ENCODE measurements at places on chromosomes 2 and 18.

- DNase-seq: no peak
Measured at GRCh38 chr2:69608109-69608508, 35.4 kb downstream of the AAK1 start.

GRCh38 chr2:7634409-7634808 lies 717.2 kb downstream of the RNF144A start:
- no peak for DNase-seq

GRCh38 chr2:65231892-65232477 lies 4.4 kb downstream of the ACTR2 start:
- no peak for DNase-seq

GRCh38 chr2:33326100-33326499 lies 150.3 kb upstream of the RASGRP3 start:
- DNase-seq: no peak

DNA sequence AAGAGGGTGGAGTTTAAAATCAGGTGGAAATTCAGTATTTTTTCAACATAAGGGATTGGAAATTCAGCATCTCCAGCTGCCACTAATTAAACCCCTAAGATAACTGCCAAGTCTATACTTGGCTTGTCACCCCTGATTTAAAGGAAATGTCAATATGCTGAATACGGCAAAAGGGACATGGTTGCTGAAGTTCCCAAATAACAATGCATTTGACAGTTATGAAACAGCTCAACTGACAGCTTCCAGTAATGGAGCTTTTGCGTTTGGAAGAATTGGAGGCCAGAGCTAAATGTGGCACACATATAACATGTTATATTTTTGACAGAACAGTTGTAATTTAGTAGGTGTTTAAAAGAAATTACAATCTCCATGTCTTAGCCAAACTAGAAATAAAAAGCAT lies 1867.9 kb upstream of the LRRTM1 start:
- DNase-seq: no peak

DNA sequence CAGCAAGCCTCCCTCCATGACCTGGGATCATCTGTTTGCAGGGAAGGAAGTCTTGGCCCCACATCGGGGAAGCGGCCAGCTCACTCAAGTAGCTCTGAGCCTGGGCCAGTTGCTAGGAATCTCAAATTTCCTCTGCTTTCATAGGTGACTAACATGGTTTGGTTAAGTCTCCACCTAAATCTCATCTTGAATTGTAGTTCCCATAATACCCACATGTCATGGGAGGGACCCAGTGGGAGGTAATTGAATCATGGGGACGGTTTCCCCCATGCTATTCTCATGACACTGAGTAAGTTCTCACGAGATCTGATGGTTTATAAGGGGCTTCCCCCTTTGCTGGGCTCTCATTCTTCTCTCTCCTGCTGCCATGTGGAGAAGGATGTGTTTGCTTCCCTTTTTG lies 75.2 kb downstream of the LBH start:
- no peak for DNase-seq

DNA sequence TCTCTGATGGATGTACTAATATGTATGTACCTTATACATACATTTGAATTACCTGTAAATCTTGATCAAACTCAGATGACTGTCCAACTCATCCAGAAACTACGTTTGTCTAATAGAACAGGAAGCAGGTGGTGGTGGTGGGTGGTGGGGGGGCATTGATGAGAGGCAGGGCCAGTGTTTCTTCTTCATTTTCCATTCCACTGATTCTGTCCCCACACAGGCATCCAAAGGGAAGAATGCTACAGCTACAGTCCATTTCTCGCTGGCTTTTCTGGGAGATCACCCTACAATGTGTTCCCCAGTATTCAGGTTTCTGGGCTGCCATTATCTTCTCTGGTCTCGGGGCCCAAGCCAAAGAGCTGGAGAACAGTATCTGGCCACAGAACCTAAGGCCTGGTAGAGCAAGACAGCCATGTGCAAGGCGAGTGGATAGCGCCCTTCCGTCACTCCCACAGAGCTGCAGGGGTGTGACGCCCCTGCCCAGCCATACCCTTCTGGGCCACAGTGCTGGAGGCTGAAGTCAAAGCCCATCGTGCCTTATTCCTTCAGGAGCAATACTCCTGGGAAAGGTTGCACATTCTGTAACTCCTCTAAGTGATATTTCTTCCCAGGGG lies 54.5 kb downstream of the BCL11A start:
- DNase-seq: no peak

DNA sequence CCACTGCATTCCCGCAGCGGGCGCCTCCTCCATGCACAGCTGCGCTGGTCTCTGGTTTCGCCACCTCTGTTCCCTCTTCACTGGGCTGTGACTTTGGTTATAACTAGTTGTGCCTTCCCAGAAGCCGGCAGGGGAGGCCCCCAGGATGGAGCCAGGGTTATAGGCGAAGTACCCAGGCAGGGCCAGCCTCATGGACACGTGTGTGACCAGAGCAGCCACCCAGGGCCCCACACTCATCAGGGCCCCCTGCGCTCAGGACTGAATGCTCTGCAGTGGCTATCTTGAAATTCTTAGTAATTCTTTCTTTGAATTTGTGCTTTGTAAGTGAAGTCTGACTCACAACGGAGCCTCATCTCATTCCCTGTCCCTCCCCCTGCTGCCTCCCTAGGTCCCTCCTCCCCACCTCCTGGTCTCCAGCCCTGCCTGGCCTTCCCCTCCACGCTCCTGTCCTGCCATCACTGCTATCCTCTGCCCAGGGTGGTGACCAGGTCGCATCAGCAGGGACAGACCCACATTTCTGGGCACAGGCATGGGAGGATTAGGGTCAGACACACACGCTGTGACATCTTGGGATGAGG lies 38.1 kb upstream of the LBH start:
- DNase-seq: no peak

- DNase-seq: no peak
Measured at GRCh38 chr2:3343012-3343411, 34.6 kb downstream of the EIPR1 start.

- DNase-seq: no peak
Measured at GRCh38 chr18:45111502-45111848, 430.8 kb downstream of the SETBP1 start.

GRCh38 chr2:100742277-100743254 lies 77.4 kb upstream of the NPAS2 start:
- no peak for DNase-seq

- DNase-seq: no peak
Measured at GRCh38 chr2:62293490-62294271, 97.8 kb downstream of the B3GNT2 start.

GRCh38 chr2:239935789-239936758 lies 89.1 kb downstream of the NDUFA10 start:
- no peak for DNase-seq

DNA sequence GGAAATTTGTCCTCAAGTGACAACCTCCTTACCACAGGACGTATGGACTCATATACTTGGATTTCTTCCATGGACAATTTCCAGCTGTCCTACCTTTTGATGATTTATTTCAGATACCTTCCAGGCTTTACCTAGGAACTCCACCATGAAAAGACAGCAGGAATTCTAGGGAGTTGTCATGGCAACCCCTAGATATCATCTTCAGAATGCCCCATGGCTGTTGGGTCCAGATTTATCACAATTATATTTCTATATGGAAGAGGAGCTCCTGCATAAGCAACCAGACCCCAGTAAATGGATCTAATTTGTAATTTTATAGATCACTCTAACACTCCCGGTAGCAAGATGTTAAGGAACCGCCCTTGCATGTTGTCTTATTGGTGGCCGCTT lies 102.3 kb upstream of the ZNF521 start:
- no peak for DNase-seq

- no peak for DNase-seq
Measured at GRCh38 chr2:169999054-169999453, 171.8 kb downstream of the UBR3 start.

DNA sequence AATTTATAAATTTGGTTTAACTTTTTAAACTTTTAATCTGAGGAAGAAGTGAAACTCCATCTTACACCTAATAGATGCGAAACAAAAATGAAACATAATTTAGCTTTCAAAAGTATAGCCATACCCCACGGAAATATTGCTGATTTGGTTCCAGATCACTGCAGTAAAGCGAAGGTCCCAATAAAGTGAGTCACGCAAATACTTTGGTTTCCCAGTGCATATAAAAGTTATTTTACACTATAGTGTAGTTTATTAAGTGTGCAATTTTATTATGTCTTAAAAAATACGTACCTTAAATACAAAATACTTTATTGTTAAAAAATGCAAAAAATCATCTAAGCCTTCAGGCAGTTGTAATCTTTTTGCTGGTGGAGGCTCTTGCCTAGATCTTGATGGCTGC lies 55.1 kb downstream of the TWSG1 start:
- no peak for DNase-seq

- DNase-seq: no peak
Measured at GRCh38 chr18:5892823-5893431, 2.4 kb downstream of the TMEM200C start.

- no peak for DNase-seq
Measured at GRCh38 chr2:36339607-36340218, 15.9 kb upstream of the CRIM1 start.

GRCh38 chr2:26776195-26776800 lies 9.6 kb upstream of the CENPA start:
- no peak for DNase-seq

DNA sequence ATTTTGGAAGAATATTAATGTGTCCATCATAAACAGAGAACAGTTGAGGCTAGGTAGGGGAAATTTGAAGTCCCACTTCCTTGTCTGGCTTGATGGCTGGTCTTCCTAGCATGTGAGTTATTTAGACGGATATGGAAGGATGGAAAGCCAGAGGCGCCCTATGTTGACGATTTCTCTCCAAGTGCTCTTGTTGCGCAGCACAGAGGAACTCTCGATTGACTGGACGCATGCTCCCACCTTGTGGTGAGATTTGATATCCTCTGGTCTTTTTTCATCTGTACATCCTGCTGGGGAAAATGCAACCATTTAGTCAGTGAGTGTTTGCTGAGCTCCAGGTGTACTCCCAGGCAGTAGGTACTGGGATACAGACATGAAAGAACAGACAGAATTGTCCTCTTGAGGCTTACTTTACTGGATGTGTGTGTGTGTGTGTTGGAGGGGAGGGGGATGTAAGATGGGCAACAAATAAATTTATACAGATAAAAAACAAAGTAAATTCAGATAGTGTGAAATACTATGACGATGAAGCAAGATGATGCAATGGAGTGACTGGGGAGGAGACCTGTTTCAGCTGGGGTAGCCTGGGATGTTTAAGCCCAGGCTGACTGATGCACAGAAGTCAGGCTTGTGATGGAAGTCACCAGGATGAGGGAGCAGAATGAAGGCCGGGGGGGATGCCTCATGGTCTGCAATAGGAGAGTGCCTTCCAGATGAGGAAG lies 137.2 kb downstream of the TRIM43 start:
- DNase-seq: no peak

GRCh38 chr2:192236136-192236535 lies 41.4 kb upstream of the TMEFF2 start:
- DNase-seq: no peak

GRCh38 chr2:43071599-43072550 lies 154.5 kb downstream of the ZFP36L2 start:
- no peak for DNase-seq

DNA sequence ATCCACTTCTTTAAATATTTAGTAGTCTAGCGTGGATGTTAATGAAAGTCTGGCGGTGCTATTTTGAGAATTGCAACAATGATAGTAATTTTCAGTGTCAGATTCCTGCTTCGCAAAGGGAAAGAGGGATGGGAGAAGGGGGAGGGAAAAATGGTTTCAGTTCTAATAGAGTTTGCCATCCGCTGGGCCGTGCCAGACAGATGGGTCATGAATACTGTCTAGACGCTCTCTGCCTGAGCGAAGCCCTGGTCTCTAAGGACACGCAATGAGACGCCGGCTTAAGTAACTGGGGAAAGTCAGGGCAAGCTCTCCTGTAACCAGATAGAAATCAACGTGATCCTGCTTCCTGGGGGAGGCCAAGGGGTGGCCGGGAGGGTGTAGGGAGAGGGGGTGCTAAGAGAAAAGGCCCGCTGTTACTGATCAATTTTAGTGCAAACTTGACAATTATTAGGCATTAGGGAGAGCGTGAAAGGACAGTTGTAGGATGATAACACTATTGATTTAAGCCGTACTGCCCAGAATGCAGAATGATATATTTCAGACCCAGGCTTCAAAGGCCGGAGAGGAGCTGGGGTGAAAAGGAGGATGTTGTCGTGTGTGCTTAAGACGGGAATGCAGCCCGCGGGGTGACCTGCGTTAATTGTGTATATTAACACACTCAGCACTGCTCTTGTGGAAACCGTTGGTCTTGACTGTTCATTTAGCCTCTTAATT lies 229.2 kb downstream of the LDLRAD4 start:
- DNase-seq: no peak

DNA sequence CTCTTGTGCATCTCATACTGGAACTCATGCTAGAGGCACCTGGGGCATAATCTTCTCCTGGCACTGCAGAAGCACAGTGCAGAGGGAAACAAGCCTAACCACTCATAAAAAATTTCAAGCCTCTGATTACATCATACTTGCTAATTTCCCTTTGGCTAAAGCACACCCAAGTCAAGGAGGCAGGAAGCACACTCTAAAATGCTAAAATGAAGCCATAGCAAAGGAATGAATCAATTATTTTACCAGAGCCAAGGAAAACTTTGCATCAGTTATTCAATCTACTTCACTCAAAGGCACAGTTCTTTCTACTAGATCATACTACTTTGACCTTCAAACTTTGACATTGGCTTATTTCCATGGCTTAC lies 79.6 kb upstream of the SPOPL start:
- DNase-seq: no peak

DNA sequence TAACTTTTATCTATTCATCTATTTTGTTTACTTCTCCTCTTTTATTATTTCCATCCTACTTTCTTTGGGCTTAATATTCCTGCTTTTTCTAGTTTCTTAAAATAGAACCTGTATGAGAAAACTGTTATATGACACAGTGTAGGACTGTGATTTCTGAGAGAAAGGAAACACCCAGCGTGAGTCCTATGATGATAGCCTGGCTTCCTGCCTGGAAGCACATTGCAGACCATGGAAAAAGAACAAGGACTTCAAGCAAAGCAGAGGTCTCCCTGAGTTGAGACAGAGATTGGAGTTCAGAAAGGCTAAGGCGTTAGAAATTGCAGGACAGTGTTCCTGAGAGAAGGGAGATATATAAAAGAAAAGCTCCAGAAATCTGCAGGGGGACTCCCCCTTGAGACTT lies 7.8 kb downstream of the RBM44 start:
- DNase-seq: no peak

- DNase-seq: no peak
Measured at GRCh38 chr2:177383935-177384334, 8.6 kb upstream of the AGPS start.

Measured in stimulated activated CD8-positive, alpha-beta memory T cell treated with anti-CD3 and anti-CD28 coated beads, Interleukin-7, amount 100 ng/mL, for 1 hour (primary cell).